Suprapubic skin (tissue), 4 donors: ENCODE measurements at places on chromosomes 13 and 19.

DNA sequence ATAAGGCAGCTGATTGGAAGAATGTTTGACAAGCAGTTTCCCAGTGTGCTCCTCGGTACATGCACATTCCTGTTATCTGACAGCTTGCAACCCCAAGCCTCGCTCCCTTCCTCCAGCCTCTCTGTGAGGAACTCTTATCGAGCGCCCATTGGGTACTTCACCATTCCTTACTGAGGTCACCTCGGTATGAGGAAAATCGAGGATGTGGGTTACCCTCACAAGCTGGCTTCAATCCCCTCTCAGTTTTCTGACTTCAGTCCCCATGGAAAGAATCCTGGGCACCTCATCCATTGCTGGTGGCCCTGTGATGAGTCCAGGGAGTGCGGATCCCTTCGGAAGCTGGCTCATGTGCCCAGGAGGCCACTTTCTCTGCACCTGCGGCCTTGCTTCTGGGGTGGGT lies 17.3 kb downstream of the TEX29 start:
- DNase-seq: no peak
- no peaks in the 10 kb centered on the region for H3K4me1 ChIP-seq
- H3K4me3 ChIP-seq: no peak overlapping the region
- no peak overlapping the region for H3K27ac ChIP-seq
- no peaks in the 10 kb centered on the region for H3K36me3 ChIP-seq

DNA sequence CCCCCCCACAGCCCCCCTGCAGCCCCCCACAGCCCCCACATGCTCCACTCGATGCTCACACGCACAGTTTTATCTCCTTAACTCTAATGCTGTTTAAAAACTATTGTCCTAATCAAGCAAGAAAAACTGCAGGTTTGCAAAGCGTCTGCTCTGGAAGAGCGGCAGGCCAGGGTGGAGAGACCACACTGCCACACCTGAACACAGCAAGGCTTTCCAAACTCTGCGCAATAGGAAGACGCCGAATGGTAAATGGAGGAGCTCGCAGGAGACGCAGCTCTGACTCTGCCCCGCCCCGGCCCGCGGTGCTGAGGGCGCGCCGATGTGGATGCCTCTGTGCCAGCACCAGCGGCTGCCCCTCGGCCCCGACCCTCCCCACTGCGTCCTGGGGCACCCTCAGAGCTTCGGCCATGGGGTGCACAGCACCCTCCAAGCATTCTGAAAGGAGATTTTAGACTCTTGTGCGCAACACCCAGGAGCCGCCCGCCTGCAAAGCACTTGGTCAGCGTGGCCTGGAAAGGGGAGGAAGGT lies 32.4 kb downstream of the RASA3 start:
- H3K4me1 ChIP-seq: peaks cover 29% of the 10 kb centered on the region
- peak; percentile 74 for DNase-seq
- H3K36me3 ChIP-seq: no peaks in the 10 kb centered on the region
- H3K4me3 ChIP-seq: no peak overlapping the region
- H3K27ac ChIP-seq: no peak overlapping the region

DNA sequence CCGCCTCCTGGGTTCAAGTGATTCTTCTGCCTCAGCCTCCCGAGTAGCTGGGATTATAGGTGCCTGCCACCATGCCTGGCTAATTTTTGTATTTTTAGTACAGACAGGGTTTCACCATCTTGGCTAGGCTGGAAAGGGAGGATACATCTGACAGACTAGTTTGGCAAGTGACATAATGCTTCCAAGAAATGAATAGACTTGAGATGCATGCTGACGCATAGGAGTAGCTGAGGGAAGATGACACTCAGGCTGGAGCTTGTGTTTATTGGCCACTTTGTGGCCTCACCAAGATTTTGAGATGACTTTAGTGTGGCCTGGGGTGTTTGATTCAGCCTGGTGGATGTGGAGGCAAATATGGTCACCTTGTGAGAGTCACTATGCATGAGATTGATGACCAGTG lies 4.0 kb downstream of the ZNF586 start:
- no peak for DNase-seq
- no peak overlapping the region for H3K4me3 ChIP-seq
- no peaks in the 10 kb centered on the region for H3K27me3 ChIP-seq
- peaks cover 17% of the 10 kb centered on the region for H3K4me1 ChIP-seq
- peaks cover 53% of the 10 kb centered on the region for H3K36me3 ChIP-seq

- no peaks in the 10 kb centered on the region for H3K4me1 ChIP-seq
- no peak overlapping the region for H3K27ac ChIP-seq
- H3K4me3 ChIP-seq: no peak overlapping the region
- DNase-seq: no peak
- no peaks in the 10 kb centered on the region for H3K27me3 ChIP-seq
Observed at GRCh38 chr13:23622985-23623384, 52.8 kb downstream of the TNFRSF19 start.

DNA sequence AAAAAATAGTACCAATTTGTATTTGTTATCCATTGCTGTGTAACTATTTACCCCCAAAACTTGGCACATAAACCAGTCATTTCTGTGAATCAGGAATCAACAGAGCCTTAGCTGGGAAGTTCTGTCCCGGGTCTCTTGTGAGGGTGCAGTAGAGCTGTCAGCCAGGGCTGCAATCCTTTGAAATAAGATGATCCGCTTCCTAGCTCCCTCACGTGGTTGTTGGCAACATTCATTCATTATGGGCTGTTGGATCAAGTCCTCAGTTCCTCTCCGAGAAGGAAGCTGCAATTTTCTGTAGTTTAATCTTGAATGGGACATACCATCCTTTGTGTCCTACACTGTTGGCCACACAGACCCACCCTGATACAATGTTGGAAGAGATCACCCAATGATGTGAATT lies 277.2 kb downstream of the SUCLA2 start:
- H3K4me3 ChIP-seq: no peak overlapping the region
- no peaks in the 10 kb centered on the region for H3K4me1 ChIP-seq
- H3K36me3 ChIP-seq: no peaks in the 10 kb centered on the region

- no peak overlapping the region for H3K4me3 ChIP-seq
- no peaks in the 10 kb centered on the region for H3K27me3 ChIP-seq
- H3K36me3 ChIP-seq: peaks cover 20% of the 10 kb centered on the region
Observed at GRCh38 chr19:6023085-6023682, 45.2 kb upstream of the RANBP3 start.

- H3K4me3 ChIP-seq: no peak overlapping the region
- no peak overlapping the region for H3K27ac ChIP-seq
- no peaks in the 10 kb centered on the region for H3K27me3 ChIP-seq
- H3K36me3 ChIP-seq: no peaks in the 10 kb centered on the region
- DNase-seq: no peak
- H3K4me1 ChIP-seq: no peaks in the 10 kb centered on the region
Observed at GRCh38 chr13:67696775-67697174, 466.6 kb upstream of the PCDH9 start.

DNA sequence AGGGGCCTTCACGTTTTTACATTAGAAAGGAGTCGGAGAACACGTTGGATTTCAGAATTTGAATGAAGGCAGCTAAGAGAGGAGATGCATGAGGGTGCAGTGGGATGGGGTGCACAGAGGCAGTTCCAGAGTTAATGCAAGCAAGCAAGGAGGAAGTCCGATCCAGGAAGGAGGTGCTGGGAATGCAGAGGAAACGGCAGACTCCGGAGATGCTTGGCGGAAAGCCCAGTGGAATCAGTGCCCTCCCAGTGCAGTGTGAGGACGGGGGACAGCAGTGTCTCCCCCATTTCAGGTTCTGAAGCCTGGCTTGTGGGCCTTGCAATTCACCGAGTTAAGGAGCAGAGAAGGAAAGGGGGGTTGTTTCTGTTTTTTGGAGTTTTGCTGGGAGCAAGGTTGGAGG lies 100.4 kb downstream of the COL4A2 start:
- no peak for DNase-seq
- H3K4me3 ChIP-seq: no peak overlapping the region
- H3K4me1 ChIP-seq: peaks cover 23% of the 10 kb centered on the region
- no peaks in the 10 kb centered on the region for H3K27me3 ChIP-seq
- H3K36me3 ChIP-seq: no peaks in the 10 kb centered on the region

GRCh38 chr19:44525721-44526430 lies 3.6 kb downstream of the CEACAM20 start:
- H3K27ac ChIP-seq: no peak overlapping the region
- DNase-seq: no peak
- H3K27me3 ChIP-seq: peaks cover 17% of the 10 kb centered on the region
- H3K4me3 ChIP-seq: no peak overlapping the region

- H3K27ac ChIP-seq: no peak overlapping the region
- DNase-seq: no peak
- no peaks in the 10 kb centered on the region for H3K27me3 ChIP-seq
- peaks cover 42% of the 10 kb centered on the region for H3K4me1 ChIP-seq
- peaks cover 10% of the 10 kb centered on the region for H3K36me3 ChIP-seq
Observed at GRCh38 chr13:51666374-51666773, 82.1 kb downstream of the WDFY2 start.

GRCh38 chr13:32728327-32728726 lies 142.1 kb downstream of the PDS5B start:
- no peak for DNase-seq
- H3K27ac ChIP-seq: no peak overlapping the region
- H3K4me1 ChIP-seq: peaks cover 23% of the 10 kb centered on the region
- no peak overlapping the region for H3K4me3 ChIP-seq
- no peaks in the 10 kb centered on the region for H3K36me3 ChIP-seq
- no peaks in the 10 kb centered on the region for H3K27me3 ChIP-seq

- peaks cover 29% of the 10 kb centered on the region for H3K4me1 ChIP-seq
- H3K27ac ChIP-seq: no peak overlapping the region
- no peak overlapping the region for H3K4me3 ChIP-seq
- no peaks in the 10 kb centered on the region for H3K27me3 ChIP-seq
- DNase-seq: no peak
Observed at GRCh38 chr19:4966591-4966990, 2.3 kb upstream of the KDM4B start.

GRCh38 chr19:5627395-5627904 lies 4.6 kb downstream of the SAFB start:
- no peaks in the 10 kb centered on the region for H3K27me3 ChIP-seq
- no peak overlapping the region for H3K4me3 ChIP-seq

DNA sequence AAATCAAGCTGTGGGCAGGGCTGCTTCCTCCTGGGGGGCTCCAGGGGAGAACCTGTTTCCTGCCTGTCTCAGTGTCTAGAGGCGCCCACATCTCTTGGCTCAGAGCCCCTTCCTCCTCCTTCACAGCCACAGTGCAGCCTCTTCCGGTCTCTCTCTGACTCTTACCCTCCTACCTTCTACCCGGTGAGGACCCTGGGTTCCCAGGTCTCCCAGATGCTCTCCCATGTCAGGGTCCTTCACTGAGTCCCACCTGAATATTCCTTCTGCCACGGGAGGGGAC lies 153.1 kb downstream of the KDM4B start:
- no peaks in the 10 kb centered on the region for H3K27me3 ChIP-seq
- H3K4me3 ChIP-seq: no peak overlapping the region
- H3K36me3 ChIP-seq: peaks cover 59% of the 10 kb centered on the region

GRCh38 chr19:40284501-40285352 lies at the start of gene AKT2:
AKT2 (minus strand) TSS chr19:40285345; CDS start chr19:40265267, 20,078 bp downstream.
- H3K27ac ChIP-seq: peak within 1 kb of the TSS; percentile 96
- peaks cover 55% of the 10 kb centered on the region for H3K4me1 ChIP-seq
- peak within 1 kb of the TSS; percentile 95 for H3K4me3 ChIP-seq
- DNase-seq: peak; percentile 87
- H3K27me3 ChIP-seq: no peaks in the 10 kb centered on the region

- no peak for DNase-seq
- no peaks in the 10 kb centered on the region for H3K36me3 ChIP-seq
- no peak overlapping the region for H3K4me3 ChIP-seq
- no peaks in the 10 kb centered on the region for H3K4me1 ChIP-seq
- no peaks in the 10 kb centered on the region for H3K27me3 ChIP-seq
Observed at GRCh38 chr13:108060111-108060510, 155.2 kb downstream of the LIG4 start.

- no peaks in the 10 kb centered on the region for H3K27me3 ChIP-seq
- no peaks in the 10 kb centered on the region for H3K4me1 ChIP-seq
- H3K4me3 ChIP-seq: no peak overlapping the region
Observed at GRCh38 chr13:66343224-66343828, 886.8 kb downstream of the PCDH9 start.

DNA sequence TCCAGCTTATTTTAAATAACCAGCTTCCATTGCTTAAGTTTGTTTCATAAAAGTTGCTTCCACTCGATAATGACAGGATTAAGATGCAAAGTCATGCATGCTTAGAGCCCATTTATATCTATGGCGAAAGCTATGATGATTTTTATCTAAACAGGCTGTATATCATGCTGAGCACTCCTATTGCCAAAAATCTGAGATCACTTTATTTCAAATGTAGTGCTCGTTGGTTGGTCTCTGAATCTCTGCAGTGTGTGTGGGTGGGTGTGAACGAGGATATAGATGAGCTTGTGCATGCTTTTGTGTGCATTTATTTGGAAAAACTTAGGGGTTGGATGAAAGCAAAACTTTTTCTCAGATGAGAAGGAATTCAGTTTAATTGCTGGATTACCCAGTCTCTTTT lies 27.0 kb upstream of the ARGLU1 start:
- peaks cover 6% of the 10 kb centered on the region for H3K4me1 ChIP-seq
- H3K36me3 ChIP-seq: no peaks in the 10 kb centered on the region
- no peak for DNase-seq
- no peak overlapping the region for H3K4me3 ChIP-seq
- H3K27me3 ChIP-seq: no peaks in the 10 kb centered on the region
- H3K27ac ChIP-seq: no peak overlapping the region

GRCh38 chr13:70430256-70430655 lies 322.0 kb upstream of the KLHL1 start:
- no peaks in the 10 kb centered on the region for H3K36me3 ChIP-seq
- H3K4me3 ChIP-seq: no peak overlapping the region
- H3K27ac ChIP-seq: no peak overlapping the region
- no peaks in the 10 kb centered on the region for H3K4me1 ChIP-seq

DNA sequence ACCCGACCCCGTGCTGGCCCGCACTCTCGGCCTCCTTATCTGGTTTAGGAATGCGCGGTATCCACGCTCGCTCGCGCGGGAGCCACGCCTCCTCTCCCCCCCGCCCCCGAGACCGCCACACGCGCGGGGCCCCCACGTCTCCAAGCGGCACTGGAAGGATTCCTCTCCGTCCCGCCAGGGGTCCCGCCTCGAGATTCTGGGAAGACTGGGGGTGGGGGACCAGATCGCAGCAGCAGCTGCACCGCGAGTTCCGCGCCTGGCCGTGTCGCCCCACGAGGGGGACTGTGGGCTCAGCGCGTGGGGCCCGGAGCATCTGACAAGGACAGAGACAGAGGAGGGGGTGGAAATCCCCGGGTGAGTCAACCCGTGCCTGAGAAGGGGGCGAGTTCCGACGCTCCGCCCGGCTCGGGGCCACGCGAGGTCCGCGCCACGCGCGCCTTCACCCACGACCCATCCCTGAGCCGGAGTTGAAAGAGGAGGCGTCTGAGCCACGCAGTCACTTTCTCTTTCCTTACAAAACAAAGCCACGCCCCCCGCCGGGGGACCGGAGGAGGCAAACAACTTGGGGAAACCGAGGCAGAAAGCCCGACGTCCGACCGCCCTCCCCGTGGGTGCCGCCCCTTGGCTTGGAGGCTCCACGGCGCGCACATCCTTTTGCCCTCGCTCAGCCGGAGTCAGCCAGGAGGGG lies 814 bp downstream of the S1PR2 start:
- H3K4me1 ChIP-seq: peaks cover 51% of the 10 kb centered on the region
- H3K27ac ChIP-seq: peak overlapping the region; percentile 90
- H3K27me3 ChIP-seq: no peaks in the 10 kb centered on the region
- H3K4me3 ChIP-seq: peak overlapping the region; percentile 87
- DNase-seq: peak; percentile 83

DNA sequence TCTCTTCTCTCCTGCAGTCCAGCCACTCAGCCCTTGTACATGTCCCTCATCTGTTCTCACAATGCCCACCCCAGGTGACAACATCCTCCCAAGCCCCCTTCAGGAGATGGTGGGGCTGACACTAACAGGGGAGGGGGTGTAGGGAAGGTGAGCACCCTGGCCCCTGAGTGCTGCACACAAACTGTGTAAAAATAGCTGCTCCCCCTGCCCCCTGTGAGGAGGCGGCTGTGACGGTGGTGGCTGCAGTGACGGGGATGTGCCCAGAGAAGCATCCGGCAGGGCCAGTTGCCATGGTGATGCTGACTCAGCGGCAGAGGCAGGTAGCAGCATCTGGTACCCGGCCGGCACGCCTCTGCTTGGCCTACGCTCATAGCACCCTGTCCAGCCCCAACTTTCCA lies 13.0 kb upstream of the JUND start:
- H3K36me3 ChIP-seq: no peaks in the 10 kb centered on the region
- H3K4me1 ChIP-seq: peaks cover 43% of the 10 kb centered on the region
- H3K4me3 ChIP-seq: no peak overlapping the region
- H3K27ac ChIP-seq: peak overlapping the region; percentile 91
